ENCODE measurements at places on chromosomes 12 and 14. TPM values are rescaled to one million over a fixed set of nuclear protein-coding genes. Genes with fewer than 3 reads are reported as not detected.

RDH12 gene
- 0.25 TPM for total RNA-seq

PMEL gene
- 0.49 TPM for total RNA-seq

SYNJ2BP gene
- total RNA-seq: 19.2 TPM

TMEM132C gene
- total RNA-seq: 3.9 TPM

TMPRSS12 gene
- not detected for total RNA-seq

ZC3H10 gene
- 3.9 TPM for total RNA-seq

NYNRIN gene
- total RNA-seq: 14.5 TPM

REP15 gene
- total RNA-seq: 1.7 TPM

GUCY2C gene
- under 0.01 TPM for total RNA-seq

SYCP3 gene
- 0.49 TPM for total RNA-seq

COA8 gene
- 26.8 TPM for total RNA-seq

MDP1 gene
- total RNA-seq: 11.6 TPM

SYNDIG1L gene
- 0.98 TPM for total RNA-seq

TAS2R13 gene
- 5.2 TPM for total RNA-seq

DAO gene
- not detected for total RNA-seq

IL26 gene
- not detected for total RNA-seq

RAD51AP1 gene
- total RNA-seq: 3.2 TPM

FGF6 gene
- not detected for total RNA-seq

GLIPR1L1 gene
- not detected for total RNA-seq

KLRC2 gene
- total RNA-seq: 1.5 TPM

OTUB2 gene
- 5.2 TPM for total RNA-seq

MMP17 gene
- 22.4 TPM for total RNA-seq

BICDL1 gene
- 17.0 TPM for total RNA-seq

AQP5 gene
- total RNA-seq: 0.74 TPM

RNF212B gene
- not detected for total RNA-seq

FAIM2 gene
- 24.6 TPM for total RNA-seq

SRRM4 gene
- 13.8 TPM for total RNA-seq

PLEKHG7 gene
- total RNA-seq: not detected

WNT1 gene
- total RNA-seq: not detected

CYP46A1 gene
- total RNA-seq: 6.1 TPM
